ENCODE measurements at places on chromosomes 5 and 9.

DNA sequence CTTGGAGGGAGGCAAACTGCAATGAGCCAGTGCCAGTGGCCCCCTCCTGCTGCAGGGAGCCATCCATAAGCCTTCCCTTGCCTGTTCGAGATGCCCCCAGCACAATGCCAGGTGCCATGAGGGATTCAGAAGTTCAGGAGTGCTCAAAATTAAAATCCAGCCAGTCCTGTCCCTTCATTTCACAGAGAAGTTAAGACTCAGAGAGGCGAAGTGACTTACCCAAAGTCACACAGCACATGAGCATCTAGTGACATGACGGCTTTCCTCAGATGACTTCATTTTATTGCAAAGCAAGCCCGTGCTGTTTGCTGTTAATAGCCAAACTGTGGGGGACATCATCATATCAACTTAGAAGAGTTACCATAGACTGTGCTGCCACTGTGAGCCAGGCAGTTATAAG lies 69.3 kb upstream of the SAP30L start:
- no peak for DNase-seq

DNA sequence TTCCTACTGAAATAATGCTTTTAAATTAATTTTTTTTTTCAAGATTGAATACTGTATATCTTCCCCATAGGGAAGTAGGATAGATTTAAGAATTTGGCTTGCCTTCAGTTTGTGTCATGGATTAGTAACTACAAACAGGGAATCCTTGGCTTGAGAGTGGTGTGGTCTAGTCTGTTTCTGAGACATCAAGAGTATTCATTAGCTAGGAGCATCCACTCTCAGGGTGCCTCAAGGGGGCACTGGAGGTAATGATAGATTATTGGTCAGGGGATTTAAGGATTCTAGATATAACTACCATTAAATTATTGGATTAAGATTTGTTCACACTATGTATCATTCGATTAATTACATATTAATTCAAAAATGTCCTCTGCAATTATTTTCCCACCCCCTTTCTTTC lies 91.8 kb upstream of the TXNDC8 start:
- DNase-seq: no peak

DNA sequence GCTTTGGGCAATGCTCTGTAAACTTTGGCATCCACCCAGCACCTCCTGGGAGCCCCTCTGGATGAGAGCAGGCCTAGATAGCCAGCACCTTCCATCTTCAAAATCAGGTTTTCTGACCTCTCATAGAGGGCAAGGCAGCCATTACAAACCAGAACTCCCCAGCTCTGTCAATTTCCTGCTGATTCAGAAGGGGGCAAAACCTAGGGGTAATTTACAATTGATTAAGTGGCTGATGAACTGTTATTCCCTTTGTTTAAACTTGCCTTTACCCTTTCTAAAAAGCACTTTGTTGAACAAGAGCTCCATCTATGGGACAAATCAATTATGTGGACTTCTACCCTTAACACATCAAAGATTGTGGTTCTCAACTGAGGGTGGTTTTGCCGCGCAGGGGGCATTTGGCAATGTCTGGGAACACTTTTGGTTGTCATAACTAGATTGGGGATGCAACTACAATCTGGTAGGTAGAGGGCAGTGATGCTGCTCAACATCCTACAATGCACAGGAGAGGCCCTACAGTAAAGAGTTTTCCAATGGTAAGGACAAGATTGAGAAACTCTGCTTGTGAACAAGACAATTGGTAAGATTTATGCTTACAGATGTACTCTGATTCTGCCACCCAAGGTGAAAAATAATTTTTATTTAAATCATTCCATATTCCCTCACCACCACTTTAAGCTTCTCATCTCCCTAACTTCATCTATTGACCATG lies 184.1 kb downstream of the MARCHF11 start:
- no peak for DNase-seq

DNA sequence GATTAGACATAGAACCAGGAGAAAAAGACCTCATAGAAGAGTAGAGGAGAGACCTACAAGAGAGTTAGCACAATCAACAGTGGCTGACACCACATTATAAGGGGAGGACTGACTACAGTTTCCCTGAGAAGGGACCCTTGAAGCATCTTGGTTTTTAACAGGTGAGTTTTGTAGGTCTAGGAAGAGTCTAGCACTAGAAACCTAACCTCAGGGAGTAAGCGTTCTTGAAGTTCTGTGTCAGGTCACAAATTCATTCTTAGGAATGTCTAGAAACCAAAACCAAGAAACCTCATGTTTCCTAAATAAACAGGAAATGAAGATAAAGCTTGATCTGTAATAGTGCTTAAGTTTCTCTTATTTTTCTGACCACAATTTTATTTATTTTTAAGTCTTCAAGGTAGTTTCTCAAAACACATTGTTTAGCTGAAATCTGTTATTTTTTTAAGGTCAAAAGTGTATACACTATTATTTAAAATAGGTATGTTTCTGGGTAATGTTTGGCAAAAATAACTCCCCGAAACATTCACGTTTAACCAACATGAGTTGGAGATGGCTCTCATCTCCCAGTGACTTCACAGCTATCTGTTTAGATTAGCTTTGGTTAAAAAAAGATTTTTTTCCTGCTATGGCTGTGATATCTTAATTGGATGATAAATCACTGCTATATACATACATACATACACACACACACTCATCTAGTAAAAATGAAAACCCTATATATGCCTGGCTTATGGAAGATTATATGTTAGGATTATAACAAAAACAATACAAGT lies 37.1 kb downstream of the MAP3K1 start:
- DNase-seq: no peak

- DNase-seq: no peak
These were observed 854.3 kb upstream of the DMAC1 start for GRCh38 chr9:8653855-8654254.

GRCh38 chr5:75460942-75461610 lies 50.4 kb downstream of the CERT1 start:
- no peak for DNase-seq

GRCh38 chr5:175814691-175815090 lies 56.7 kb upstream of the CPLX2 start:
- DNase-seq: no peak
